ENCODE measurements at places on chromosomes 16 and 17.

DNA sequence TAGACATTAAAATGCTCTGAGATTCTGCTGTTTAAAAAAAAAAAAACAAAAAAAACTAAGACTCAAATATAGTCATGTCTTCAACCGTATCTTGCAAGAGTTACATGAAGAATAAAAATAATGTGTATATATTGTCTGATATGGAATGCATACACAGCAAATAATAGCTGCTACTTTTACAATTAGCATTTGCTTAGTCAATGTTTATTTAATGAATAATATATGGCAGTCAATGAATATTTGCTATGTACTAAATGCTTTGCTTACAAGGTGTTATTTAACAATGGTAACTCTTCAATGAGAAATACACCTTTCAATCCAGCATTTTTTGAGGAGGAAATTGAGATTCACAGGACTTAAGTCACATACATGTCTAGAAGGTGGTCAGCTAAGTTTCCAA, 718.8 kb upstream of the SOX9 start:
- DNase-seq, result no peak

- DNase-seq, result no peak
Observed at GRCh38 chr17:68143425-68143824, 104.4 kb upstream of the AMZ2 start.

- no peak for DNase-seq
Observed at GRCh38 chr17:66339561-66339960, 37.1 kb downstream of the PRKCA start.

GRCh38 chr16:4373909-4374742, 2.5 kb downstream of the VASN start:
- peak; percentile 88 for DNase-seq

- no peak for DNase-seq
Observed at GRCh38 chr17:68800751-68801150, 154.4 kb downstream of the ABCA8 start.

- peak; percentile 31 for DNase-seq
Observed at GRCh38 chr16:56203052-56203451, 11.8 kb downstream of the GNAO1 start.

DNA sequence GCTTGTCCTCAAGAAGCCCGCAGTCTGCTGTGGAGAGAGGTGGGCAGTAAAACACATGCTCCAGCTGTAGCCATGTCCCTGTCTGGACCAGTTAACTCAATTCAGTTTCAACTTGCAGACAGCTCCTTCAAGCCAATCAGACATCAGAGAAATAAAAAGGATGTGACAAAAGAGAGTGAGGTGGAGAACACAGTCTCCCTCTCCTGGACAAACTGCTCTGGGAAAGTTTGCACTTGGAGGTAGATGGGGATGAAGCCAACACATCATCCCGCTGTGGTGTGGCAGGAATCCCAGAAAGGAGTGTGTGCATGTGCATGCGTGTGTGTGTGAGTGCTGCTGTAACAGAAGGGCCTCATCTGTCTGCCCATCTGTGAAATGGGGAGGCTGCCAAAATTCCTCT, 358.6 kb upstream of the ASIC2 start:
- no peak for DNase-seq

DNA sequence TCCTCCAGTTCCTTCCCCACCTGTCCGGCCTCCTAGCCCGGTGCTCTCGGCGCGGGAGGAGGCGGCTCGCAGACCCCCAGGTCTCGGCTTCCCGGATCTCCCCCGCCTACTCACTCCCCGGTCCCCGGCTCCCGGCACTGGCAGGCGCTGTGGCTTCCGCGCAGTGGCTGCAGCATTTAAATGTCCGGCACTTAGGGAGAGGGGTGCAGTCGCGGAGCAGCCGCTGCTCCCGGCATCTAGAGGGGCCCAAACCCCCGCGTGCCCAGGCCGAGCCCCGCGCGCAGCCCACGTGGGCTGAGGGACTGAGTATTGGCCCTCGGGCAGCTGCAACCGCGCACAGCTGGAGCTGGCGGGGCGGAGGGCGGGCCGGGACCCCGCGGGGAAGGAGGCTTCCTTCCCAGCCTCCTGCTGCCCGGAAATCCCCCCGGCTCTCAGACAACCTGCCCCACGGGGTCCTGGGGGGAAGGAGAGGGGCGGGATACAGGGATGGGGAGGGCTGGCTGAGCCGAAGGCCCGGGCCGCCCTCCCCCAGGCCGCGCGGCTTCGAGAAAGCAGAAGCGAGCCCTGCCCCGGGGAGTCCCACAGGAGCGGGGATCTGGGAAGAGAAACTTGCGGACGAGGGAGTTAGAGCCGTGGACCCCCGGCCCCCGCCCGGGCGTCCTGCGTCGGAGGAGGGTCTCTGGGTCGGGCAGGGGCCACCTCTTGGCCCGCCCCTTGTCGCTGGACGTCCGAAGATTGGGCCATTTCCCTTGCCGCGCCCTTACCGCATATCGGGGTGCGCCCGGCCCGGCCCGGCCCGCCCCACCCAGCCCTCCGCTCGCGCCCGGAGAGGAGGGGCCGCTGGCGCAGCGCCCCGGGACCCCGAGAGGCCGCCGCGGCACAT, at the start of gene MMP25:
TSS of gene MMP25 (plus strand) at position 804 of the 883 bp plus-strand sequence. CDS start 357 bp downstream, outside the sequence.
- DNase-seq, result no peak

- DNase-seq, result no peak
Observed at GRCh38 chr16:14041164-14041563, 30.0 kb upstream of the MRTFB start.

DNA sequence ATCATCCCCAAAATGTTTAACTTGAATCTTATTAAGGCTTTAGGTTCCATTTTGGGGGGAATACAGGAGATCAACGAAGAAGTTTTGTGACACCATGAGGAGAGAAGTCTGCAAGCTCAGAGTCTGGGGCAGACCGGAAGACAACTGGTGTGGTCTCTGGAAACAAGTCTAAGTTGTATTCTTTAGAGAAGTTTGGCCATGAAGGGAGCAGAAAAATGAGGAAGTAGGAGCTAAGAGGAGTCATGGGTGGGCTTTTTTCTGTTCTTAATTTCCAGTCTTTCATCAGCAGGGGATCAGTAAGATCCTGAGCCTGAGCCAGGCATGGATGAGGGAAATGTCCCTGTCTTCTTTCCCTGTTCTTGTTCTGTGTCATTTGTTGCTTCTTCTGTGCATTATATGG, 35.8 kb upstream of the NF1 start:
- DNase-seq, result no peak

- DNase-seq, result no peak
Observed at GRCh38 chr17:68346448-68346847, 55.2 kb downstream of the ARSG start.

- no peak for DNase-seq
Observed at GRCh38 chr16:4958510-4959438, 644 bp downstream of the SEC14L5 start.

- DNase-seq, result no peak
Observed at GRCh38 chr16:75801307-75801706, 75.0 kb upstream of the CPHXL start.

GRCh38 chr16:3112058-3112880, at the start of gene ZNF205:
ZNF205 (plus strand) TSS chr16:3112586; CDS start chr16:3113431, 845 bp downstream.
- DNase-seq, result no peak

DNA sequence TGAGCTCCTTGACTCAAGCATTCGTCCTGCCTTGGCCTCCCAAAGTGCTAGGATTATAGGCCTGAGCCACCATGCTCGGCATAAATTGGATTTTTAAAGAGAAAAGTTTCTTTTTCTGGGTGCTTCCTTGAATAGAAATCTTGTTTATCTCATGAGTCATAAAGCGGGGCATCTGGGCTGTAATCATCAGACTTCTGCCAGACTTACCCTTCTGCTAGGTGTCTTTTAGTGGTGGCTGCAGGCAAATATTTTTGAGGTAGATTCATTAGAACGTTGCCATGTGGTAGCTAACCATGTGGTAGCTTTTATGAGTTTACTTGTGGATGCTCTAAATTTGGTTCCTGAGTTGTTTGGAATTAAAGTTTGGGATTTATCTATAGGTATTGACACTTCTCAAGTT, 13.4 kb downstream of the PGS1 start:
- no peak for DNase-seq

- DNase-seq, result no peak
Observed at GRCh38 chr17:67487506-67487905, 110.4 kb downstream of the PITPNC1 start.

- DNase-seq, result no peak
Observed at GRCh38 chr17:56222255-56222654, 69.0 kb downstream of the ANKFN1 start.

- DNase-seq, result no peak
Observed at GRCh38 chr16:29779474-29779873, 1.4 kb downstream of the ZG16 start.

- no peak for DNase-seq
Observed at GRCh38 chr16:1757714-1758461, 13.5 kb downstream of the NME3 start.

- no peak for DNase-seq
Observed at GRCh38 chr16:8756755-8757154, 40.7 kb downstream of the TMEM186 start.

DNA sequence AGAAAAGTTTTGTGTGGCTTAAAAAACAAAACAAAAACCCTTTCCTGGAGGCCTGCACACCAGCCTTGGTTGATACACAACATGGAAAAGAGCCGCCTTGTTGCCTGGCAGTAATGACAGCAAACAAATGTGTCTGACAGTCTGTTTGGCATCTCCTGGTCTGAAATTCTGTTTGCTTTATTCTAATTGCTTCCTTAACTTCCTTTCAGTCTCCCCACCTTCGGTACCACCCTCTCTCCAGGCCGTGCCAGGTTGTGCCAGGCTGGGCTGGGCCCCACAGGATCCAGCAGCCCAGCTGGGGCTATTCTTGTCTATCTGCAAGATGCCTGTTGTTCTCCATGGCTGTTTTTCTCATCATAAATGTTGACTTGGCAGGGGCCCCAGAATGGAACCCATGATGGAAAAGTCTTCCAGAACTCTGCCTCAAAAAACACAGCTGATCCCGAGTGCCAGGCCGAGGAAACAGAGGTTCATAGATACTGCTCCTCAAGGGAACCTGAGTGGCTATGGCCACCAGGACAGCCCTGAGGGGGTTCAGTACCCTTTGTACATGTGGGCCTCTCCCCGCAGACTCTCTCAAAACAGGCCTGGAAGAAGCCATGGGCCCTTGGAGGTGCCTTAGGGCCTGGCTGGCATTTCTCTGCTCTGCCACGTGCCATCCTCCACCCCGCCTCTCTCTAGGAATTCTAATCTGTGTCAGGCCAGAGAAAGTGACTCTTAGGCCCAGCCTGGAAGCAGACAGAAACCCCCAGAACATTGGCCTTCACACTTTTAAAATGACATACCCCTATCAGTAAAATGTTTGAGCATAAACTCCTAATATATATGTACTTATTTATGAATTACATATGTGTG, 50.5 kb downstream of the YPEL2 start:
- no peak for DNase-seq

DNA sequence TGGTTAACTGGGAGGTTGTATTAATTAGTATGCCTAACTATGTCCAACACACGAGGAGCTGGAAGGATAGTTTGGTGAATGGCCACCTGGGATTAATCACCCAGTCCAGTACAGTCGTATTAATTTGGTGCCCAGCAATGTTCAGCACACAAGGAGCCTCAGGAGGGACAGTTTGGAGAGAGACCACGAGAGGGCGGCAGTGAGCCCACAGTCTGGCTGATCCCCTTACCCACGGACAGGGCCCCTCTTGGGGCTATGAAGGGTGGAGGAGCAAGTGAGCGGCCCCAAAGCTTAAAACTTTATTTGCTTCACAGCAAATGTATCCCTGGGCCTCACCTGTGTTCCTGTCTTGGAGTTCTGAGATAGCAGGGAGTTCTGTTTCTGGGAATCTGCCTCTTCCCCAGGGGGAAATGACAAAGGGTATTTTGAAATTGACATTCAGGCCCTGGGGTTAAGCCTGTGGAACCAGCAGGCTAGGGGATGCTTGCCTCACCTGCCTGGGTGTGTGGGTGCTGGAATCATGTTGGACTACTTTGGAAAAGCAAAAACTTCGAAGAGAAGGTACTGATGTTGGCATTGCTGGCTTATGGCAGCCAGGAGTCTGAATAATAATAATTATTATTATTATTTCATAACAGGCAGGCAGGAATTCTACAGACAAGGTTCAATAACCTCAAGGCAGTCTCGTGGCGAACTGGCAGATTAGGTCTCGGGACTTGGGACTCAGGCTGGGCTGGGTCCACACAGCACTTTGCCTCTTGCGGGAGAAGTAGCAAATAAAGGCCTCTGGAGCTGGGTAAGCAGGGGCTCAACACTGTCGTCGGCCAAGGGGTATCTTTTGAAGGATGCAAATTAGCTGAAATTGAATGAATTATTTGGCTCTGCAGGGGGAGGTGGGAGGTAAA, 227.6 kb upstream of the ASIC2 start:
- DNase-seq, result no peak

DNA sequence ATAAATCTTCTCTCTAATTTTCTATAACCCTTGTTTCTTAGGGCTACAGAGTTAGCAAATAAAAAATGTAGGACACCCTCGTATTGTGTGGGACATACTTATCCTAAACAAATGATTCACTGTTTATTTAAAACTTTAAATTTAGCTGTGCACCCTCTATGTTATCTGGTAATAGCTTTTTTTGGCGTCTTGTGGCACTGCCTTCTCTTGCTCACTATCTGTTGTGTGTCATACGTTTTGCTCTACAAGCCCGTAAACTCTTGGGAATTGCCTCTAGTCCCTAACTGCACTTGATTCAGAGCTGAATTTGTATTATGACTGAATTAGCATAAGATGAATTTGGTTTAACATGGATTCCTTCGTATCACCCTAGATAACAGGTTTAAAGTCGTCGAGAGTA, 144.3 kb upstream of the MYOCD start:
- no peak for DNase-seq

DNA sequence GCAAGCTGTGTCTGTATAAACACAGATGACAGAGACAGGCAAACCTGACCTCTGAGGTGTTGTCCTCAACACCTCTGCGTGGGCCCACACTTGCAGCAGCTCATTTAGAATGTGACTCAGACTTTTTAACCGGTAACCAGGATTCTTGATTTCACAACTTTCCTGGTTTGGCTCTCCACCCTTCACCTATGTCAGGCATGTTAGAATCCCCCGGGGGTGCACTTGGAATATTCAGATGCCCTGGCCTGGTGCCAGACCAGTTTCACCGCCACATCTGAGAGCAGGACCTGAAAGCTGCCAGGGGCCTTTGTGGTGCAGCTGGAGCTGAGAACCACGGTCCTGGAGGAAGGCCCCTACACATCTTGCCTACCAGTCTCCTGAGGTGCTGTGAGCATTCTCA, 4.8 kb downstream of the DHODH start:
- DNase-seq, result no peak

DNA sequence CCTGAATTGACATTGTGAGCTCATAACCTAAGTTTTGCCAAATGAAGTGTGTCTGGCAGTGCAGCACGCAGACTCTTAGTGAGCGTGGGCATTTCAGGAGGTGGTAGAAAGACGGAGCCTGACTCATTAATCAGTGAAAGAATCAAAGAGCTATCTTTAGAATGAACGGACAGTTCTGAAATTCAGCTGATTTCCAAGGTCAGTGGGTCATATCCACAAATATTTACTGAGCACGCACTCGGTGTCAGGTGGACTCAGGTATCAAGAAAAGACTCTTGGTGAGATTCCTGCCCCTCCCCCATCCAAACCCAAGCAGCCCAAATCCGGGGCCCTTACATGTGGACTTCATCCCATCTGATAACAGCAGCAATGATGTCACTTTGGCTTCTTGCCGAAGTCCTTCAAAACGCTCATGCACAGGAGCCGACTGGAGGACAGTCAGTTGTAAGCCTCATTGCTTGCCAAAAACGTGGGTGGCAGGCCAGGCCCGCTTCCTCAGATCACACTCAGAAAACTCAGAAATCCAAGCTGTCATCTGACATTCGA, 185.8 kb downstream of the HS3ST3A1 start:
- DNase-seq, result no peak
